ENCODE measurements at places on chromosomes 12 and 14.

GRCh38 chr12:72774023-72774422 lies 501.9 kb downstream of the TRHDE start:
- no peak for DNase-seq

- peak; percentile 23 for DNase-seq
Observed at GRCh38 chr12:132075026-132075713, 68.9 kb downstream of the DDX51 start.

DNA sequence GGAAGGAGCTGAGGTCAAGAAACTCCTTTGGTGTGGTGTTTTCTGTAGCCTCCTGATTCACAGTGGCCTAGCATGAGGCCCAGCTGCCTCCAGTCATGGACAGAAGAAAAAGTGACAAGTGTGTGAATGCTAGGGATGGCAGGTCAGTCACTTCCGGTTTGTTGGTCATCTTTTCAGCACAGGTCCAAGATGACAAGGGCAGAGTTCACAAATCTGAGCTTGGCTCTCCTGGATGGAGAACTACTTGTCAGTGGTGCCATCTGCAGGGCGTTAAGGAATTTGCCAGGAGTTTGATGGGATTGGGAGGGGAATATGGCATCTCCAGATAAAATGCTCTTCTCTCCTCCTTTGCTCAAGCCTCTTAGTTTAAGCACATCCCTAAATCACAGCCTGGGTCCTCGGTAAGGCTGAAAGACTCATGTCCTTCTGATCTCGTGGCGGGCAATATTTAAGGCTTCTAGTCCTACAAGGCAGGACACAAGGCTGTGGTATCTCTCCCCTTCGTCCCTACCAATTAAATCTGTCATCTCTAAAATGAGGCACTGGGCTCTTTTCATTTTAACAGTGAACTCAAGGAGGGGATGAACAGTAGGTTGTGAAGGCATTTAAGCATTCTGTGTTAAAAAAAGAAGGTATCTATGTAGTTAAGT lies 10.0 kb downstream of the TUBA1B start:
- peak; percentile 75 for DNase-seq

GRCh38 chr14:77006132-77006531 lies 22.4 kb downstream of the IRF2BPL start:
- no peak for DNase-seq

DNA sequence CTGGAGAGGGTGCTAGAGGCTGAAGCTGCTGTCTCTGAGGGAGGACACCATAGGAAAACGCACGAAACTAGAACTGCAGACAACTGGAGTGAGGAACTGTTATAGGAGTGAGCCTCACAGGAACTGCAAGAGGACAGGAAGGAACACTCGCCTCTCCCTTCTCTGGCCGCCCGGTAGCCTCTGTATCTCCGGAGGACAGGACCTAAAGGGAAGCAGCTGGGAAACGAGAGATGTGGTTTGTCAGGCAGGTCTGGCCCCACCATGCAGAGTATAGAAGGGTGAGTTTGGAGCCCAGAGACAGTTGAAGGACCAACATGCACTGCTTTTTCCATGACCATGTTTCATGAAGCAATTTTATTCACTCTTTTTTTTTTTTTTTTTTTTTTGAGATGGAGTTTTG lies 127.3 kb downstream of the EFCAB11 start:
- DNase-seq = no peak

GRCh38 chr12:49403971-49404450 lies 36.7 kb downstream of the SPATS2 start:
- DNase-seq = no peak

GRCh38 chr14:100654814-100655740 lies 67.9 kb upstream of the BEGAIN start:
- DNase-seq = peak; percentile 84
